ENCODE measurements at places on chromosomes 7 and 10. TPM values are rescaled to one million over a fixed set of nuclear protein-coding genes. Genes with fewer than 3 reads are reported as not detected.

DNA sequence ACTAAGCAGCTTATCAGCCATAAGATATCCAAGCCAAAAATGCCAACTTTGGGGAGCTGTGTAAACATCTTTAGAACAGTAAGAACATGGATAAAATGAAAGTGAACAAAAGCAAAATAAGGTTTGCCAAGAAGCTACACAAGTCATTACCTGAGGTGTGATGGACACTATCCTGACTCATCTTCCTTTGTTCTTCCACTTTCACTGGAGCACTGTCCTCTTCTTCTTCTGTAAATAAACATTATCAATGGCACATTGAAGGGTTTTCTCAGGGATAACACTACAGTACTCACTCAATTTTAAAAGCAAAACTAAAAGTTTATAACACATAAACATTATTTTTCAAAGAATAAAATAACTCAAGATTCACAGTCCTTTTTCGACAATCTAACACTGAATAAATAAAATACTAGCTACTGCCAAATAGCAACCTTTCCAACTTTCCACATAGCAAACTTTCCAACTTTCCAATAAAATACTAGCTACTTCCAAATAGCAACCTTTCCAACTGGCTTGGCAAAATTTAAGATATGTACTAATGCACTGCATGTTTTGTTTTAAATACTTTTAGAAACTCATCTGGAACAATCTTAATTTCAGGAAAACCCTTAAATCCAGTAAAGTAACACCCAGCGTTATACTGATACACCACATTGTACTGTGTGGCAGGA, 174.1 kb downstream of the SKAP2 start:
- DNase-seq = no peak

GRCh38 chr7:142460402-142461117, 202.7 kb upstream of the PRSS58 start:
- no peak for DNase-seq

DNA sequence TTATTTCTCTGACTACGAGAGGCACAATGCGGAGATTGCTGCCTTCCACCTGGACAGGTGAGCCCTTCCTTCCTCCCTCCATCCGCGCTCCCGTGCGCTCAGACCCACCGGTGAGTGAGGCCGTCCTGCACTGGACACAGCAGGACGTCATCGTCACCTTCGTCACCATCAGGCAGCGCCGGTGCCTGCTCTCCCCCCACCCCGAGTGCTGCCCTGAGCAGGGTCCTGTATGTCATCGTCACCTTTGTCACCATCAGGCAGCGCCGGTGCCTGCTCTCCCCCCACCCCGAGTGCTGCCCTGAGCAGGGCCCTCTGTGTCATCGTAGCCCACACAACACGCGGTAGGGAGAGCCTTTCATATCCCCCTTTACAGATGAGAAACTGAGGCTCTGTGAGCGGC, 43.5 kb upstream of the FOXL3 start:
- DNase-seq = no peak

DNA sequence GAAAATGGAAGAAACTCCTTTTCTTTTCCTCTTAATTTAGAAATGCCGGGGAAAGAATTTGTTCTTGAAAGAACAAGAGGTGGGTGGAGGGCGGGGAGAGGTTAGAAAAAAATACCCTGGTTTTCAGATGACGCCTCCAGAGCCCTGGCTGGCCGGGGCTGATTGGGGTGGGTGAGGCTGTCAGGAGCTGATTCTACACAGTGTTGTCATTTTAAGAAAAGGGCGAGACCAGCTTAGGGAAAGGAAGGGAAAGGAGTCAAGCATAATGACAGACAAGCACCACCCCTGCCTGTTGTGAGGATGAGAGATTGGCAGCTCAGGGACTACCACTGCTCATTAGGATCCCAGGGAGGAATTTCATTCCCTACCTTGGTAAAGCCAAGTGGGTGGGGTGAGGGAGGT, 9.9 kb upstream of the FAM180A start:
- no peak for DNase-seq

- no peak for DNase-seq
Measured at GRCh38 chr7:154640266-154640865, 362.6 kb downstream of the PAXIP1 start.

The CALHM3 gene
- not detected for total RNA-seq

The GPR15LG gene
- total RNA-seq = not detected

The LEP gene
- total RNA-seq = not detected

Data from activated naive CD4-positive, alpha-beta T cell treated with anti-CD3 and anti-CD28 coated beads for 36 hours (primary cell).